ENCODE measurements at places on chromosomes 3 and 15.

DNA sequence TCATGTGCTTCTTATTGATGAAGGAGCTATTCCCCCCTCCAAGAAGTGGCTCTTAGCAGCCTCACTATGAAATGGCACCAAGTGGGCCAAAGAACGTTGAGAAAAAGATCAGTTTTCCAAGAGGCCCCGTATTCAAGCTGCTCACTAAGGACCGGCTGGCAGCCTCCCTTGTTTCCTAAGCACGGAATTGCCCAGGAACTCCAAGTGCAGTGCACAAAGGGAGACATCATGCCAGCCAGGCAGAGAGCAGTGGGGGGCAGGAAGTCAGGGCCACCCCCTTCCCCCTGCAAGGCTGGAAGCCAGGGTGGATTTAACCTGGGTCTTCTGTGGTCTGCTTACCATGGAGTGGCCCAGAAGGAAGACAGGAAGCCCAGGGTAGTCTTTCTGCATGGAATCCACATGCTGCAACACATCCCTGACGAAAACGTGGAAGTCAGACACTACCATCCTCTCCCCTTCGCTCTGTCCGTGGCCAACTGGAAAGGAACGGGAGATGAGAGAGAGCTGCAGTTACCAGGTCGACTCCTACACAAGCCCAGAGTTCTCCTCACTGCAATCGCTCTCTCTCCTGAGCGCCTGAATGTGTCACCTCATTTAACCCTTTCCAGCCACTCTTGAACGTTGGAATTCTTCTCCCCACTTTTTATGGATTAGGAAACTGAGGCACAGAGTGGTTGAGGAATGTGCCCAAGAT lies 49.5 kb downstream of the ABTB1 start:
- no peak for DNase-seq

GRCh38 chr15:68154923-68155559 lies 50.1 kb downstream of the CALML4 start:
- peak; percentile 9 for DNase-seq

DNA sequence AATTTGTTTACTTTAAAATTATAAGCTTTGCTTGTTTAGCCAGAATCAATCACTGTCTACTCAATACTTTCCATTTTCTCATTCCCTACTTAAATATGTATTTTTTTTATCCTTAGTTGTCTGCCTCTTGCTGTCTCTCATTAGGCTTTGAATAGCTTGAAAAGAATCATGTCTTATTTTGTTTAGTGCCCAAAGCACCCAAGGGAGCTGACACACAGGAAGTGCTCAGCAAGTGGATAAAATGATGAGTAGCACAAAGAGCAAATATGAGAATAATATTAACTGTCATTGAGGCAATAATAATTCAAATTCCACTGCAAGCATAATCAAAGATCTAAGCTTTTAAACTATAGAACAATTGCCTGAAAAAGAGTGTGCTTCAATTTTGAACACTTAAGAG lies 19.0 kb upstream of the IL1RAP start:
- DNase-seq, result no peak

GRCh38 chr15:76162784-76163456 lies 103.1 kb downstream of the TMEM266 start:
- no peak for DNase-seq

- no peak for DNase-seq
Measured at GRCh38 chr15:40263024-40263754, 19.7 kb downstream of the ANKRD63 start.

- no peak for DNase-seq
Measured at GRCh38 chr3:175606650-175607318, 747.6 kb downstream of the NAALADL2 start.

DNA sequence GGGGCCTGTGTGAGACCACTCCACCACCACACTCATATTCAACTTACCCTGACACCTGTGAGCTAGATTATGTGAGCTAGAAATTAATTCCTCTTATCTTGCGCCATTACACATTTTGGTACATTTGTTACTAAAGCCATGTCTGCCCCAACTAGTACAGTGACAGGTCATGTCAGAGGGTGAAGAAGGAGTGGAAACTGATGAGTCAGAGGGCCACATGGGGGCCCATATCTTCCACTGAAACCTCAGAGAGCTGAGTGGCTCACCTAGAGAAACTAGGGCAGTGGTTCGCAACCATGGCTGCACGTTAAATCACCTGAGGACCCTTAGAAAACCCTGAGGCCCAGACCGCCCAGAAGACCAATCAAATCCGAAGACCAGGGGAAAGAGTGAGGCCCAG lies 15.7 kb upstream of the MEF2A start:
- DNase-seq, result no peak

DNA sequence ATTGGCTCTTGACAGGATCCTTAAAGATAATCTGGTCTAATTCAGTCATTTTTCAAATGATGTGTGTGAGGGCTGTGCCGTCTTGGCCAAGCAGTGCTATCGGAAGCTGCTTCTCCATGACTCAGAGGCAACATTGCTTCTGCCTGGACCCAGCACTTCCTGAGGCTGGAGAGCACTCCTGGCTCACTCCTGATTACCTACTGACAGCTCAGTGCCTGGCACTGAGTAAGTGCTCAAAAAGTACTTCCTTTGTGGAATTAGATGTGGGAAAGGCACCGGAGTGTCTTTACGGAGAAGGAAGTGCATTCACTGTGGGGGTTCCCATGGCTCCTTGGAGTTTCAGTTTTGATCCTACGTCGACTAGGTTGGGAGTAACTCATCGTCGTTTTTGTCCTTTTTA lies 86.9 kb upstream of the UBE3A start:
- DNase-seq, result no peak

DNA sequence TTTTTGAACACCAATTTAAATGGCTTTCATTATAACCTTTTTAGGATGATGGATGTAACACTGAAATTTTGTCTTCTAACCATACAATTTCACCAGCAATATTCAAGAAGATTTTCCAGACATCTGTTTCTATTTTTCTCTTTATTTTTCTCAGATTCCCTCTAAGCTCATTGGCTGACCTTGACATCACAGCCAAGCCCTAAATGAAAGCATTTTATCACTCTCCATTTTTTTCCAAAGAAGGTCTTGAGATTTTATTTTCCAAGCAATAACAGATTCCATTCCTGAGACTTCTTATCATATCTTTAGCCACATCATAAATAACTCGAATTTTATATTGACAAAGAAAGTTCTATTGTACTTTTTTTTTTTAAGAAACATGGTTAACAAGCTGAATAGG lies 392.6 kb upstream of the THBS1 start:
- DNase-seq, result no peak

DNA sequence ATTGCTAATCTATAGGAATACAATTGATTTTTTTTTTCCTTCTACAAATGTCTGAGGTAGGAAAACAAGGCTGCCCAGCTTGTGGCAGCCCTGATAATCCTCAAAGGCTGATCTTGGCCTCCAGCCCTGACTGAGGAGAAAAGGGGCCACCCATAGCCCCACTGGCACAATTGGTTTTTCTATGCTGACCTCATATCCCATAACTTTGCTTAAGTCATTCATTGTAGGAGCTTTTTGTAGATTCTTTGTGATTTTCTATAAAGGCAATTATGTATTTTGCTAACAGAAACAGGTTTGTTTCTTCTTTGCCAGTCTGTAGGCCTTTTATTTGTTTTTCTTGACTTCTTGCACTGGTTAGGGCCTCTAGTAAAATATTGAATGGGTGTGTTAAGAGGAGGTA lies 80.2 kb upstream of the C15orf39 start:
- no peak for DNase-seq

DNA sequence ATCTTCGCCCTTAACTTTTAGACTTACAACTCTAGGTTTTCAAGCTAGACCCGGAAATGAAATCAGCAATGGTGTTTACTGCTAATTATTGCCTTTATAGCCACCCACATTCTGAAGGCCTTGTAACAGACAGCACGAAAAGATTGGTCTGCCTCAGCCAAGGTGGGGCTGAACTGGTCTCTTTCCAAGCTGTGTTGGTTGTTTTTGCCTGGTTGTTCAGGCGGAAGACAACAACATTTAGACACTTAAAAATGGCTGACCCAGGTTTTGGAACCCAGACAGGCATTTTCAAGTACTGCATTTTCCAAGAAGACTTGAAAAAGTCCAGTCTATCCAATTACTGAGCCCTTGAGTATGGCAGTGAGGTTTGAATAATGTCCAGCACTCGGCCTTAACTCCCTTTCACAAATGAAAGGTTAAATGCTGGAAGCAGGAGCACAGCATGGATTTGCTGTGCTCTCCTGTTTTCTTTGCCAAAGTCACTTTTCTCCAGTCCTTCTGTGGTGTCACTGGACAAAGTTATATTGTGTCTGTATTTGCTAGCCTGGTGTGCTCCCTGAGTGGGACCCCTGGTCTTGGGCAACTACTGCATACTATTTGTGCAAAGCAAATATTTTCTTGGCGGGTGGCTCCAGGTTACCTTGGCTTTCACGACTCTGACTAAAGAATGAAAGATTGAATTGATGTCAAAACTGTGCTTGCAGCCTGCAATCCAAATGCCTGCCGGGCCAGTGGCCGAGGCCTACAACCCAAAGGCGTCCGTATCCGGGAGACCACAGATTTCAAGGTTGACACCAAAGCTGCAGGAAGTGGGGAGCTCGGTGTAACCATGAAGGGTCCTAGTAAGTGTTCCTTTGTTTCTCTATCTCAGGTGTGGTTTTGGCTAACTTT lies 93.5 kb downstream of the FLNB start:
- DNase-seq, result no peak

GRCh38 chr3:97883736-97884135 lies 61.9 kb downstream of the CRYBG3 start:
- DNase-seq, result no peak

DNA sequence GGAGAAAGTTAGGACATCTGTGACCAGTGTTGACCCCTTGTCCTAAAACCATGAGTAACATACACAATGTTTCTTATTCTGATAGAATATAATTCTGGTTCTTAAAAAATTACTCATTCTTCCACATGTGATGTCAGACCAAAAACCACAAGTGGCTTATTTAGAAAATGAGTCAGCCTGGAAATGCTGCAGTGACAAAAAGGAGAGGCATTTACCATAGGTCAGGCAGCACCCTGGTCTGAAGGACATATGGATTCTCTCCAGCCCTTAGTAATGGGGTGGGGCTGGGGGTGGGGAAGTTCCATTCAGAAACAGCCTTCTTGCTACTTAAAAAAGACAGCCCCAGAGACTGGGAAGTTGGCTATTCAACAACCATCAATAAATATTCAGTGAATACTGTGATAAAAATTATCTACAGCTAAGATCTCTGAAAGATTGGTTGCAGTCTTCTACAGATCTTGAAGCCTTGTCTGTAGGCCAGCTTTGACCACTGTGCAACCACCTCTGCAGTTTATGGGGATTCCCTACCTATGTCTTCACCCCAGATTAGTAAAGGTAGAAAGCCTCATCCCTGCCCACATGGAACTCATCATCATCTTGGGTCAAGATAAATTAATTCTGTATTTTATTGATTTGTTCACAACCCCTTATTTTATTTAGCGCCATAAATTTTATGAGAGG lies 34.9 kb upstream of the TIMP4 start:
- no peak for DNase-seq

DNA sequence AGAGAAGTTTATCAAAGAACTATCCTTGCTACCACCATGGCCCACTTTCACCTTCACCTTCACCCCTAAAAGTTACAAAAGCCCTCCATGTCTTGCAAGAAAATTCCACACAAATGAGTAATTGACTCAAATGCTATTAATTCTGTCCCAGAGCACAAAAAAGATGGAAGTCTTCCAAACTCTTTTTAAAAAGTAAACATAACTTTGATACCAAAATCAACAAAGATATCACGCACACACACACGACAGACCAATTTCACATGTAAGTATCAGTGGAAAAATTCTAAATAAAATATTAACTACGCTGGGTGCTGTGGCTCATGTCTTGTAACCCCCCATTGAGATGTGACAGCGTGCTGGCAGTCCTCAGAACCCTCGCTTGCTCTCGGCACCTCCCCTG lies 1.1 kb upstream of the MCCC1 start:
- DNase-seq, result no peak

DNA sequence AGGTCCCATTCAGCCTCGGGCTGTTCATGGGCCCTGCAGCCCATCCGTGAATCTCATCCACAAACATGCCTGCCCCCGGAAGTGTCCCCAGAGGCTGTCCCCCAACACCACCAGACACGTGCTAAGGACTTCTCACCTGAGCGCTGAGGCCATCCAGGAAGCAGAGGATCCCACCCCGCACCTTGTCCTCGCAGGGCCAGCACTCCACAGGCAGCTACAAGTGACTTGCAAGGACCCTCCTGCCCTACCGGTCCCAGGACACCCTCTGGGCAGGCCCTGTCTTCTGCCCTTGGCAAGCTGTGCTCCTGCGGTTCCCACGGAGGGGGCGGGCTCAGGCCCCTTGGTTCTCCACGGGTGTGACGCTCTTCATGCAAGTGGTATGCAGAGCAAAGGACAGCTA lies 146.0 kb downstream of the NUP210 start:
- no peak for DNase-seq

DNA sequence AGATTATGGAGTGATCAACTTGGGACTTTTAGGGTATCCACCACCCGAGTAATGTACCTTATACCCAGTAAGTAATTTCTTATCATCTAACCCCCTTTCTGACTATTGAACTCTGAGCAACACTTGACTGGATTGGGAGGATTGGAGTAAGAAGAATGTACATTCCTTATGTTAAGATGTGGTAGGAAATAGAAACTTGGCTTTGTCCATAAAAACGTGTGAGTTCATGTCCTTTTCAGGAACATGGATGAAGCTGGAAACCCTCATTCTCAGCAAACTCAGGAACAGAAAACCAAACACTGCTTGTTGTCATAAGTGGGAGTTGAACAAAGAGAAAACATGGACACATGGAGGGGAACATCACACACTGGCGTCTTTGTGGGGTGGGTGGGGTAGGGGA lies 112.3 kb downstream of the PTPRG start:
- no peak for DNase-seq

- DNase-seq, result no peak
Measured at GRCh38 chr15:78651930-78652615, 11.1 kb upstream of the CHRNB4 start.

GRCh38 chr3:133408366-133408765 lies 8.5 kb downstream of the BFSP2 start:
- no peak for DNase-seq

- DNase-seq, result no peak
Measured at GRCh38 chr15:31317421-31318327, 9.0 kb upstream of the KLF13 start.

DNA sequence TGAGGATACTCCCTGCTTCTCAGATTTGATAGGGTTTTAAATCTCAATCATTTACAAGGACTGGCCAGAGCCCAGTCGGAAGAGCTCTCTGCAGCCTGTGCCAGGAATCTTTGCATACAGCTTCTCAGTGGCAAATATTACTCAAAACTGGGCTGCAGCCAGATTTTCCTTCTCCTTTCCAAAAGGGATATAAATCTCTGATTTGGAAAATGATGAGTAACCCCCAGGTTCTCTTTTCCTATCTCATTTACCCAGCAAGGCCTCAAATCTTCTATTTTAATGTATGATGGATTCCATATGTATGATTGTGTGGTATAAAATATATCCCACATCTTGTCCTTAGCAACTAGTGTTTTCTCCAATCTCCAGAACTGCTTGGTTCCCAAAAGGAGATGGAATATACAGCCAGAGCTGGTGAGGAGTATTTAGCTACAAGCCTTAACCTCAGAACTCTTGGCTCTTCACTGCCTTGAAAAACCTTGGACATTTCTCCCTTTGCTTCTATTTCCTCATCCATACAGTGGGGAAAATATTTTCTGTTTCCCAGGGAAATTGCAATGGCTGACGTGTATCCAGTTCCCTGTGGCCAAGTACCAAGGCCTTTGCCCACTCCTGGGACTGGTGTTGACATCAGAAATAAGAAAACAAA lies 114.4 kb downstream of the ATG7 start:
- DNase-seq, result no peak

- no peak for DNase-seq
Measured at GRCh38 chr15:31590609-31591008, 264.0 kb downstream of the KLF13 start.
